Stimulated activated CD8-positive, alpha-beta memory T cell treated with anti-CD3 and anti-CD28 coated beads, Interleukin-4, amount 100 ng/mL, for 1 hour (primary cell): ENCODE measurements at places on chromosomes 13 and 19.

GRCh38 chr19:6198896-6199239 lies 63.4 kb downstream of the ACSBG2 start:
- no peak for DNase-seq

DNA sequence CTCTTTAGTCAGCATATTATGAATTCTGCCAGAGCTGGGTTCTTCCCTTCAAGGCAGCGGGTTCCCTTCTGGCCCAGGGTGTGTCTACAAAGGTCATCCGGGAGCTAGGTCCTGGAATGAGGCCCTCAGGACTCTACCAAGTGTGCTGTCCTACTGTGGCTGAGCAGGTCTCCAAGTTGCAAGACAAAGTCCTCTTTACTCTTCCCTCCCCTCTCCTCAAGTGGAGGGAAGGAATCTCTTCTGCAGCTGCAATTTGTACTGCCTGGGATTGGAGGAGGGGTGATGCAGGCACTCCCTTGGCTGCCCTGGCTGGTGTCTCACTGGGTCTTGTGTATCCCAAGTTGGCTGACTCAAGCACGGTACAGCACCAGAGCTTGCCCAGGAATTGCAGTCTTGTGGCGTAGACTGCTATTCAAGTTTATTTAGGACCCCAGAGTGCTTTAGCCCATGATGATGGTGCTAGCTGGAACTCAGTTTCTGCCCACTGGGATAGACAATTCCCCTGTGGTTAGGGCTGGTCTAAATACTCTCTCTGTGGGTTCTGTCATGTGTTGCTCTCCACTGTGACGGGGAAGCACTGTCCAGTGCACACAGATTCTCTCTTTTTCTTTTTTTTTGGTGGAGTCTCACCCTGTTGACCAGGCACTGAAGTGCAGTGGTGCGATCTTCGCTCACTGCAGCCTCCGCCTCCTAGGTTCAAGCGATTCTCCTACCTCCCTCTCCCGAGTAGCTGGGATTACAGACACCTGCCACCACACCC lies 28.5 kb downstream of the RFC3 start:
- no peak for DNase-seq

- DNase-seq = no peak
These were observed 298.8 kb downstream of the LMO7 start for GRCh38 chr13:75934889-75935288.

DNA sequence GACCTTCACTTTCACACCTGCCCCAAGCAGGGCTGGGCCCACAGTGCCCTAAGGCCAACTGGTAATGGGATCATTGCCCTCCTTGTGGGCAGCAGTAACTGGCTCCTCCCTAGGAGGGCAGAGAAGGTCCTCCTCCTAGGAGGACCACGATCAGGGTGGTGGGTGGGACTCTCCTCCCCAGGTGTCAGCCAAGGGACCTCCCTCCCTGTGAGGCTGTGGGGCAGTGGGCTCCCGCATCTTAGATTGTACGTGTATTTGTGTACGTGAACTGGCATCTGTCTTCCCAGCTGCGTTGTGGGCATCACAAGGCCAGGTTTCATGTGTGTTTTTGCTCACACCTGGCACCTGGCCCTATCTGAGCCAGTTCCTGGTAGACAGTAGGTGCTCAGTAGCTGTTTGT lies 111.8 kb downstream of the SOX1 start:
- DNase-seq = no peak

GRCh38 chr13:91169321-91170050 lies 178.0 kb upstream of the MIR17HG start:
- no peak for DNase-seq
